EH (cell line): ENCODE measurements at places on chromosomes 7 and 10.

- no peak for DNase-seq
Observed at GRCh38 chr7:130022623-130023175, 28.5 kb downstream of the ZC3HC1 start.

DNA sequence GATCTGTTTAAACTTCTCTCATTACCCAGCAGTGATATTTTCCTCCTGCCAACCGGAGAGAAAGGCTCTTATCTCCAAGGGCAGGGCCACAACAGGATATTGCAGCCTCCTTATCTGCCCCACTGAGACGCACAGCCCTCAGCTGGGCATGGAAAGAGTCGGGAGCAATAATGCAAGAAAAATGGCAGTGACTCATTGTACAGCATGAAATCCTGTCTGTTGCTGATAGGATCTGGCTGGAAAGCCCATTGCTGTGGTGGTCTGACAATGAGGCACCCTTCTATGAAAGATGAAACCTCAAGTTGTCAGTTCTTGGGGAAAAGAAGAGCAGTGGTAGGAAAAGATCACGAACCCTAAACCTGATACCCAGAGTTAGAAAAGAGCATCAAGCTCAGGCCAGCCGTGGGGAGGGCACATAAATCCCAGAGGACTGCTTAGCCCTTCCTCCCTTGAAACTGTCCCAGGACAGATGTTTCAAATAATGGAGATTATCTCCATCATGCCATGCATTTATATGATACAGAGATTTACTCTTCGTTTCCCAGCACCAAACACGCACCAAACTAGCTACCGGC is 47.0 kb upstream of the FIGNL1 start:
- peak; percentile 47 for DNase-seq

GRCh38 chr7:153504288-153505075 is 547.7 kb upstream of the DPP6 start:
- no peak for DNase-seq

DNA sequence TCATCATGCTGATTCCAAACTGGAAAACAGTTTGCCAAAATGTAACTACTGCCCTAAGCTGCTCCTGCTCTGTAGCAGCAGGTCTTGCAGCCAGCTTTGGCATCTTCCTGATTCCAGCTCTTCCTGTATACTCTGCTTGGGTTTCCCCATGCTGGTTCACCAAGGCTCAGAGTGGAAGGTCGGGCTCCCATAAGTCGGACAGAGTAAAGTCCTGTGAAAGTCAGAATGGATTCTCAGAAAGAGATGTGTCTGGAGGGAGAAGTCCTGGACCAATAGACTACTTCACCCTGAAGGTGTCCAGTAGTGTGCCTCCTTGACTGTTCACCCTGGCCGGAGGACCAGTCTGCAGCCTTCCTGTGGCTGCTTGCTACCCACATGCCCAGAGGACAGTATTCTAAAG is 93.8 kb downstream of the STRA8 start:
- DNase-seq: no peak

GRCh38 chr7:23210506-23210905 is 28.7 kb downstream of the NUP42 start:
- DNase-seq: no peak

- DNase-seq: no peak
Observed at GRCh38 chr7:45187089-45187945, 29.7 kb downstream of the RAMP3 start.

GRCh38 chr7:36962367-36962766 is 238.1 kb upstream of the AOAH start:
- no peak for DNase-seq

DNA sequence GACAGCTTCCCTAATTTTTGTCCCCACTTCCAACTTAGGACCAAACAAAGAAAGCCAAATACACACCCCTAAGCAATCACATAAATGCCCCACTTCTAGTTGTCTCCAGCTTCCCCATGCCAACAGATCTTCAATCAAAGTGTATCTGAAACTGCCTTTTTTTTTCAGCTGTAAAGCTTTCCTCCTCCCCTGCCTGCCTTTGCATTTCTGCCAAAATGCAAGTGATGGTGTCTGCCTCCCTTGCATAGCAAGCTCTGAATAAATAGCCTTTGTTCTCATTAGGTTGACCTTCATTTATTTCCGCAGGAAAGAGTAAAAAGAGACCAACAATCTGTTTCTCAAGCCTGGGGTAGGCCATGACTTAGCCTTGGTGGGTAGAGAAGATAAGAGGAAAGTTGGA is 459.4 kb downstream of the GPAM start:
- no peak for DNase-seq

DNA sequence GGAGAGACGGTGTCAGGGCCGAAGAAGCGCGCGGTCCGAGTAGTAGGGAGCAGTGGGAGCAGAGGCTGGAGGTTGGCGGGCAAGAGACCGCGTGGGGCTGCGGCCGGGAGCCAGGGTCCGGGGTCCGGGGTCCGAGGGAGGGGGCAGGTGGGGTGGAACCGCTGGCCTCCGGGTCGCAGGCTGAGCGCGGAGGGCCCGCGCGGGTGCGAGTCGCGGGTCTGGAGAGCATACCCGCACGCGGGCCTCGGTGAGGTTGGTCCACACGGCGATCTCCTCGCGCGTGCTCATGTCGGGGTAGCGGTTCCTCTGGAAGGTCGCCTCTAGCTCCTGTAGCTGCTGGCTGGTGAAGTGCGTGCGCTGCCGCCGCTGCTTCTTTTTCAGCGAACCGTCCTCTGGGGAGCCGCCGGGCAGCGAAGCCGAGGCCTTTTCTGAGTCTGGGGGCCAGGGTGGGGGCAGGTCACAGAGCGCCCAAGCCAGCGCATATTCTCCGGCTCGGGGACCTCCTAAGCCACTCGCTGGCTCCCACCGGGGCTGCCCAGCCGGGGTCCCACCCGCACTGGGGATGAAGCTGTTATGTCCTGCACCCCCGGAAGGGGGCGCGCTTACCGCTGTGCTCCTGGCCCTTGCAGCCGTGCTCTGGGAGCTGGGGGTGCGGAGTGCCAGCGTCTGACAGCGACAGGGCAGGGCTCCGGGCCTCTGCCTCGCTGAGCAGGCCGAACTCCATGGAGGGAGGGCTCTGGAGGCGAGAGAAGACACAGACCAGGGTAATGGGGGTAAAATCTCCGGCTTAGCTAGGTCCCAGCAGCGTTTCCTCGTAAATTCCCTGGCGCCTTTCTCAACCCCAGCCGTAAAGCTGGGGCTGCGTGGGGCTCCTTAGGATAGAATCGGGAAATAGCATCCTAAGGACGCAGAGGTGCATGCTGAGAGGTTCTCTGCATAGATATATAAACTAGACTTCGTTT is 5.5 kb downstream of the ELOVL3 start:
- DNase-seq: peak; percentile 40

GRCh38 chr10:76892766-76893479 is 744.7 kb downstream of the KCNMA1 start:
- DNase-seq: peak; percentile 35

GRCh38 chr7:38242814-38243213 is 30.6 kb downstream of the TARP start:
- no peak for DNase-seq

DNA sequence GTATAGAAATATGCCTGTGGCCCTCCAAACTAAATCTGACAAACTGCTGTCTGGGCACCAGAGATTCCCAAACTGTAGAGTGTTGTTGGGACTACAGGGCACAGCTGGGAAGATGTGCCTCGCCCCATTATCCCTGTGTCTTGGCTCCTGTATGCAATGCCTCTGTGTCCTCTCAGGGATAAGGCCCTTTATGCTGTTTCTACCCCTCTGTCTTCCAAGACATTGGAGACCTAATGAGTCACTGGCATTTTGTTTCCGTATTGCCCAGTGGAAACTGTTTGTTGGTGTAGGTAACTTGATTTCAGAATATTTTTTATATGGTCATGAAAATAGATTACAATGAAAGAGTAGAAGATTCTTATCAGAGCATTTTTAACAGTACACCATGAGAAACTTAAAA is 183.2 kb downstream of the GLI3 start:
- no peak for DNase-seq

GRCh38 chr7:128065872-128066271 is 34.6 kb upstream of the LRRC4 start:
- DNase-seq: no peak

DNA sequence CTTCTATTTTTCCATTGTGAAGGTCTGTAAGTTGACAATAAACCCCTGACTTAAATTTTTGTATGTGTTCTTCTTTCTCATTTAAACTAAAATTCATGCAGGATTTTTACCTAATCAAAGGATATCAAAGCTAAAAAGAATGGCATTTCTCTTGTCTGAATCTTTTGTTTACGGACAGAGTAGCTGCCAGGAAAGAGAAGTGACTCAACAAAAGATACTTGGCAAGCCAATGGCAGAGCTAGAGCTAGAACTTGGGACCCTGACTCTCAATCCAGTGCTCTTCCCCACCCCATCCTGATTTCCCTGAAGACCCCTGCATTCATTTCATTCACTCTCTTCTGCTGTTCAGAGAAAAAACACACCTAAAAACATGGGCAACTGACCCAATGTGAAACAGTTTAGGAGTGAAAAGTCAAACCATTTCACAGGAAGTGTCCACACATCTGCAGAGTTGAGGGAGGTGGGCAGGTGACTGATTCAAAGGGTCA is 40.2 kb upstream of the PDLIM1 start:
- DNase-seq: peak; percentile 21

- DNase-seq: no peak
Observed at GRCh38 chr10:71549766-71550533, 153.2 kb downstream of the CDH23 start.

DNA sequence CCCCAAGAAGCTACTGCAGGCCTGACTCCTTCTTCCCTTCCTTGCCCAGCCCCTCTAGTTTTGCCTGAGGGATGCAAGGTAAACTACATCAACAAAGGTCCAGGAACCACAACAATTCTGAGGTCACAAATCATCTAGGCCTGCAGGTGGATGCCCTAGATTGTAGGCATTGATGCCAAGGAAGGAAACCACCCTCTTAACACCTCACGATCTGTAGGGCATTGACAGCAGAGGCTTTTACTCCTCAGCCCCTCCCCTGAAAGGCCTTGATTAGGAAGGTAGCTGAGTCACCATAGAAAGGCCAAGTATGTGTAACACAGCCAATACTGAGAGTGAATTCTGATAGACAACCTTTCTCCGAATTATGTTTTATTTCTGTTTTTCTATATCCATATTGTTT is 46.7 kb upstream of the FAM3C start:
- no peak for DNase-seq

DNA sequence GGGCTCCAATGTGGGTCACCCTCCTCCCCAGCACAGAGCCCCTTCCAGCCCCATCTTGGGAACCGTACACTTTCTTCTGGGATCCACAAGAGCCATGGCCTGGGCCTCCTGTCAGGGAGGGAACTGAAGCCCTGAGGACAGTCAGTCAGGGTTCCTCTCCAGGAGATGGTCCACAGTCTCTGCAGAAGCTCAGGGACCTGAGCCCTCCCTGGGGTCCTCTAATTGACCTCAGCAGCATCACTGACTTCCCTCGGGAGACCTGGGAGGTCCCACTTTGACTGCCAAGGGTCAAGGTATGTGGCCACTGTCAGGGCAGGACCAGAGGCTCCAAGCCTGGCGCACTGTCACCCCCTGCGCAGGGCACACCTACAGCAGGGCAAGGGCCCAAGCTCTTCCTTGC is 32.3 kb downstream of the NOD1 start:
- no peak for DNase-seq

DNA sequence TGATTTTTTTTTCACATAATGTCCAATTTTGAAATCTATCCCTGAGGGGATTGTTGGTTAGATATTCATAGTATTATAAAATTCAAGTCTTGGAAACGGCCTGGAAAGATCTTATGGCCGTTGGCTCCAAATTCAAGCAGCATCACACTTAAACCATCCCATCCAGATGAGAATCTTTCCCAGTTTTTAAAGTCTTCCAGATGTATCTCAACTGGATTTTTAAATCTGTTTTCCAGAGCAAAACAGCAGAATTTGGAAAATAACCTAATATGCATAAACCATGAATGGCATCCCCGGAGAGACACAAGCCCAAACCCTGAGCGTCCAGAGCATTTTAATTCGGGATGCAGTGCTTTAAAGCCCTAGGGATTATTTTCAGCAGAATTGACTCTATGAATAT is 208.2 kb upstream of the PRKCQ start:
- DNase-seq: no peak

GRCh38 chr7:22629056-22629455 is 97.9 kb upstream of the IL6 start:
- DNase-seq: no peak

GRCh38 chr7:36400606-36401005 is 10.9 kb downstream of the ANLN start:
- peak; percentile 57 for DNase-seq

DNA sequence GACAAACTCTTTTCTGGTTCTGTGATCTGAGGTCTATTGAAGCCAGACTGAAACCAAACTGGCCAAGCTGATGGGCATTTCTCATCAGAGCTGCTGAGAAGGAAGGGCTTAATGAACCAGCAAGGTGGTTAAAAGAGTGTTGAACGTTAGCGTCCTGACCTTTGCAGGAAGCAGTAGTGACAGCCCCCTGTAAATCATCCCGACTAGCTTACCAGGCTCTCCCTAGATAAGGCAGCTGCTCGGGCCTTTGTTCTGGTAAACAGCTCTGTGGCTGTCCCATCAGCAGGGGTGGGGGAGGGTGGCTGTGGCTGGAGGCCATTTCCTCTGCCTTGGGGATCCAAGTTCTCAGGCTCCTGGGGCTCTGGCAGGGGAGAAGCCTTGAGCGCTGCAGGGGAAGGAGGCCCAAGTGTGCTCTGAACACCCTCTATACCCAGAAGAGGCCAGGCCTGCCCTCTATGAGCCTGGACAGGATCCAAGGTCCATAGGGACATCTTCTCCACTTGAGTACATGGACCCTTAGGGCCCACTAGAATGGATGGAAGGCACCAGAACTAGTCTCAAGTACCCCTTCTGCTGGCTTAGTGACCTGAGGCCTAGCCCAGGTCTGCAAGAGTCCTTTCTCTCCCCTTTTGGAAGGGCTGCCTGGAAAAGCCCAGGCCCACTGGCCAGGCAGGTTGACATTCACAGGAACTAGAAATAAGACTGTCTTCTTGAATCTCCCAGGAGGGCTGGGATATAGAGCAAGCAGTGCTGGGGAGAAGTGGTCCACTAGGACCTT is 134.6 kb downstream of the ARHGAP22 start:
- peak; percentile 27 for DNase-seq

DNA sequence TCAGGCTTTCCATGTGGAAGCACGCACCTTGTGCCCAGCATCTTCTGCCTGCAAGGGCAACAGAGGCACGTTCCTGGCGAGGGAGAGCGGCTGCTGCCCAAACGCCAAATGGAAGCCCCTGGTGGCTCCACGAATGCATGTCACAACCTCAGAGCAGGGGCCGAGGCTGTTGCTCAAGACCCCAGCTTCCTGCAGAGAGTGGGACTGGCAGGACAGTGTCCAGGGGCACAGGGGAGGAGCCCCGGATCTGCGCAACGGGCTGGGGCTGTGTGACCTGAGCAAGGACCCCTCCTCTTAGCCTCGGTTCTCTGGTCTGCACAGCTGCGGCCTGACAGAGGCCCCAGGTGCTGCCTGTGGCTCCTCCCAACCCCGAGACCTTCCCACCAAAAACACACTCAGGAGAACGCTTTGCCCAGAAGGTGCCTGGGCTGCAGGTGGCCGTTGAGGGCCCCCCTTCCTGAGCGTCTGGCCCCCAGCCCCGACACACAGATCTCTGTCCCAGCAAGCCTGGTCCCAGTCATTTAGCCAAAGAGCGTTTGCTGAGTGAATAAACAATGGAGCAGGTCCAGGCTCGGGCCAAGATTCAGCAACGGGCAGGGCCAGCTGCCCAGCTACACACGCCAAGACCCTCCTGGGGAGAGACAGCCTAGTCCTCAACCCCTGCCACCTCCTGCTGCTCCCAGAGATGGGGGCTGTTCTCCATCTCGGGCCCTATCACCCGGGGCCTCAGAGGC is 1.2 kb downstream of the MICALL2 start:
- peak; percentile 33 for DNase-seq
